Stimulated activated CD4-positive, alpha-beta T cell treated with anti-CD3 and anti-CD28 coated beads, TNF-alpha, amount 100 ng/mL, for 48 hours (primary cell): ENCODE measurements at places on chromosomes 5 and 9.

GRCh38 chr5:14064841-14065240 lies 78.3 kb upstream of the TRIO start:
- DNase-seq, result no peak

- DNase-seq, result no peak
These were observed 217.2 kb downstream of the MEF2C start for GRCh38 chr5:88665750-88666215.

DNA sequence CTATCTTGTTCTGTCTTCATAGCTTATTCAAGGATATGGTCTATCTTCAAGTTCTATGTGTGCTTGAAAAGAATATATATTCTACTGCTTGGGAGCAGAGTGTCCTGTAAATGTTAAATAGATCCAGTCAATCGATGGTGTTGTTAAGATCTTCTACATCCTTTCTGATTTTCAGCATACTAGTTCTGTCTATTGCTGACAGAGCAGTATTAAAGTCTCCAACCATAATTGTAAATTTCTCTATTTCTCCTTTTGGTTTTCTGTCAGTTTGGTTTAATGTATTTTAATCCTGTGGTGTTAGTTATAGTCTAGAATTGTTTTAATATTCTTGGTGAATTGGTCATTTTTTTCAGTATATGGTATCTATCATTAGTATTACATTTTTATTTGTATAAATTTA lies 124.0 kb upstream of the COX7C start:
- no peak for DNase-seq

DNA sequence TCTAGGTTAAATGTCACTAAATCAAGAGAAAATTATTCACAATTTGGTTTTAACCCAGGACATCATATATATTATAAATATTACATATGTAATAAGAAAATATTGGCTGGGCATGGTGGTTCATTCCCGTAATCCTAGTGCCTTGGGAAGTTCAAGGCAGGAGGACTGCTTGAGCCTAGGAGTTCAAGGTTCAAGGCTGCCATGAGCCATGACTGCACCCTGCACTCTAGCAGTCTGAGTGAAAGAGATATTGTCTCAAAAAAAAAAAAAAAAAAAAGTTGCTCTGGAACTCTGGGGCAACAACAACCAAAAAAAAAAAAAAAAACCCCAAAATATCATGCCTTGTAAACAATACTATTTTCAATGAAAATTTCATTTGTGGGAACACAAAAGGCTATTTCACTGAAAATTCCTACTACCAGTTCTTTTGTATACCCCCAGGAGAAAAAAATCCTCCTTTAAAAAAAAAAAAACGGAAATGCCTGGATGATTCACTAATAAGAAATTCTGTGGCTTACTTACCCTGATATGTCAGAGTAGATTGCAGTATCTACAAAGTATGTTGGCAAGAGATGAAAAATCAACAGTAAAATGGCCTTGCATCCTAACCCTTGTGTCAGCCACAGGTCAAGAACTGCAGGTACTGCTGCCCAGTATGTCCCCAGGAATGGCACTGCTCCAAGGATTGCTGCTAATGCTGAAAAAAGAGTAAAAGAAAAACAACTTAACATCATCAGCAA lies 22.6 kb upstream of the CTNNAL1 start:
- DNase-seq, result no peak

GRCh38 chr5:114223866-114224265 lies 138.0 kb upstream of the KCNN2 start:
- DNase-seq, result no peak

DNA sequence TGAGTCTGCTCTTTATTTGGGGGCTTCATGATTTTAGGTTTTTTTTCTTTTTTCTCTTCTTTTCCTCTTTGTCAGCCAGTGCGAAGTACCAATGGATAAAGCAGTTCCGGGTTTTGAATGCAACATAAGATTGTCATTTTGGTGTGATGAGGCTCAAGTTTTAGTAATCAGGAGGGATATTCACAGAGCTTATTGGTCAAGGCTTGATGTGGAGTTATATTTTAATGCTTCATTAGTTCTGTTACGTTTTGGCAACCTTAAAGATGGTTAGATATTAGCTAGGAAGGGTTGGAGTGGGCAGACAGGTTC lies 1.4 kb downstream of the PIK3R1 start:
- no peak for DNase-seq

DNA sequence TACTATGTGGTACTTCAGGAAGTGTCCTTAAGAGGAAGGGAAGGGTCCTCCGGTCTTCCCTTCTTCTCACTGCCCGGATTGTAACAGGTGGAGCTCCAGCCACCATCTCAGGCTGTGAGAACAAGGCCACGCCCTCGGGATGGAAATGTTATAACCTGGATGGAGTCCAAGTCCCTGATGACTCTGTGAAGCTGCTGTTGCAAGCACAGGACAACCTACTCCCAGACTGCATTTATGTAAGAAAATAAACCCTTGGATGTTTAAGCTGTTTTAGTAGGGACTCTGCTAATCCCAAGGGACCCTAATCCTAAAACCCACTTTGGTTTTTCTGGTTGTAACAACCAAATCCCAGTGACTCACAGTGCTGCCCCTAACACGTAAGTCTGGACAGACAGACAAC lies 221.6 kb downstream of the ACTL7B start:
- no peak for DNase-seq

GRCh38 chr5:108946008-108946407 lies 198.3 kb downstream of the FER start:
- no peak for DNase-seq

DNA sequence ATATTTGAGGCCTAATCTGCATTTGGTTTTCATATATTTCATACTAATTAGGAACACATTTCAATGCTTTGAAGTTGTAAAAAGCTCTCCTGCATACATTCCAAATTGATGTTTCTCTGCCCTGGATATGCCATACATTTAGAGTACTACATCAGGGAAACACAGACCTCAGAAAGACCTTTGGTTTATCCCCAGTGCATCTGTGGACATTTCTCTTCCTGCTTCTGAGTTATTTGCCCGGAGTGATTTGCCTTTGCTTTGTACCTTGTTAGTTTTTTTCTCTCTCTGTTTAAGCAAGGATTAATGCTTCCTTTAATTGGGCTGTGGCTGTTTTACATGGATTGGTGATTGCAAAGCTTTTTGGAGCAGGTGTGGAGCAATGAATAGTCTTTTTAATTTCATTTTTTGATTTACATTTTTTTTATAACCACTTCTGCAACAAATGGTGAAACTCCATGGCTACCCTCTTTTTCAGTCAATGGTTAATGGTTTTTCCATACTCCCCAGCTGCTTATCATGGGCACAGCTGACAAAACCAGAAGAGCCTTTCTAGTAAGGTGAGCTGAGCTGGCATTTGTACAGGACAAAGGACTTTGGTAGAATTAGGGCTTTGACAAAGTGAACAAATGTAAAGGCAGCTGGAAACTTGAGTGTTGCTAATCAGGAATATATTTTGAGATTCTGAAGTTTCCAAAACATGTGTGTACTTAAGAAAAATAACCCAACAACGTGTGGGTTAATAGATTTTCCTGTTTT lies 54.2 kb downstream of the ZSWIM6 start:
- no peak for DNase-seq

DNA sequence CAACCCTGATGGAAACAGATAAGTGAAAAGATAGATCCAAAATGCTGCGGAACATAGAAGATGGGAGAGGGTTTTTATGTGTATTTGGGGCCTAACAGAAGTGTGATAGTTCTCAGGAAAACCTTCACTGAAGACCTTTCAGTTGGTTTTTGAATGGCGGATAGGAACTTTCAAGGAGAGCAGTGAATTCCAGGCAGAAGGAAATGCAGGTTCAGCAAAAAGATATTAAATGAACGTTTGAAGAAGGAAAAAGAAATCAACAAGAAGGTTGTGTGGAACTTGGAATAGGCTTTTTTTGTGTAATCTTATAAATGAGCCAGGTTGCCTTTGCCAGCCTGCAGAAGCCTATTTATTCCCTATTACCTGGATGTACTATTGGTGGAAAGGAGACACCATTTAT lies 2.1 kb downstream of the PPIP5K2 start:
- no peak for DNase-seq

DNA sequence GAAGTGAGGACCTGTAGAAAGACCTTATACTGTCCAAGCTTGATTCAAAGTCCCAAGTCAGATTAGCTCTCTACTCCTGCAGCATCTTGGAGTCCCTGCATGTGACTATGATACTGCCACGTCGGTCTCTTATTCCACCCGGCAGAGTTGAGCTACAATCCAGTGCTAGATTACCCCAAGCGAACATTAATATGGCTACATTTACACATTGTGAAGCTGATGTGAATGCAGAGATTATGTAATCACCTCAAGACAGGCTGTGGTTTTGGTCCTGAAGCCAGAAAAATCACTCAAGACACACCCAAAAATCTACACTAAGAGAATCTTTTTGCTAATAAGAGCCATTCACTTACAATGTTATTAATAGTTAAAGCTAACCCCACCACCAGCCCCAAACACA lies 116.7 kb downstream of the GNA14 start:
- no peak for DNase-seq

DNA sequence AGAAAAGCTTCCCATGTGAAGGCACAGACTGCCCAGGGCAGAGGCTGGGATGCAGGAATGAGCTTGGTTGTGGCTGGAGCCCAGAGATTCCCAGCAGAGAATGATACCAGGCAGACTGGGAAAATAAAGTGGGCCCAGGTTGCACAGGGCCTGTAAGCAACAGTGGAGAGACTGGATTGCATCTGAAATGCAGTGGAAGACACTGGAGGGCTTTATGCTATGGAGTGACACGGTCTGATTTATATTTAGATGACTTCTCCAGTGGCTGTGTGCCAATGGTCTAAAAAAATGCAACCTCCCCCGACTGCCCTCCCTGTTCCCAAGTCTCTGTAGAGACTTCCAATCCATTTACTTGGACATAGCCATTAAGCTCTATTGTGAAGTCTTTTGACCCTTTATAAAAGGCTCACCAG lies 951.1 kb upstream of the DMAC1 start:
- DNase-seq, result no peak

DNA sequence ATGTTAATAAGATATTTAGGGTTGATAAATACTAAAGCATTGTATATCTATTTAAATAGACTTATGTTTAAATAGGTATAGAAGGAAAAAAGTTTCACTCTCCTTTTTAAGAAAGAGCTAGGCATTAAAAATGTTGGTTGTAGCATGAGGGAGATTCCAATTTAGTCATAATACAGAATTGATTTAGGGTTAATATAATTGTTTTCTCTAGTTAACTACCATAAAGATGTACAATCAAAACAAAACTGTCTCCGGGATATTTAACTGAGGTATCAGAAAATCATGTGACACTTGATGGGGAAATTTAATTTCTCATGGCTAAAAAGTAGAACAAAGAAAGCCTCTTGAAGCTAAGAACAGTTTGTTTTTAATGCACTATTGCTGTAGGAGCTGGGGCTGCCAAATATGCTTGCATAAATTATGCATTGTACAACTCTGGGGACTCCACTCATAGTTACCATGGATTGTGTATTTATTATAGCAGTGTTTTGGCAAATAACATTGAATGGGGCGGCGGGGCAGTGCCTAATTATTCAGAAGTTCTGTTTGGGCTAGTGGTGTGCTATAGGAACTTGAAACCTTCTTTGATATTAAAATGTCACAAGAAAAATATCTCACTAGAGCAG lies 44.2 kb downstream of the SMC2 start:
- no peak for DNase-seq

DNA sequence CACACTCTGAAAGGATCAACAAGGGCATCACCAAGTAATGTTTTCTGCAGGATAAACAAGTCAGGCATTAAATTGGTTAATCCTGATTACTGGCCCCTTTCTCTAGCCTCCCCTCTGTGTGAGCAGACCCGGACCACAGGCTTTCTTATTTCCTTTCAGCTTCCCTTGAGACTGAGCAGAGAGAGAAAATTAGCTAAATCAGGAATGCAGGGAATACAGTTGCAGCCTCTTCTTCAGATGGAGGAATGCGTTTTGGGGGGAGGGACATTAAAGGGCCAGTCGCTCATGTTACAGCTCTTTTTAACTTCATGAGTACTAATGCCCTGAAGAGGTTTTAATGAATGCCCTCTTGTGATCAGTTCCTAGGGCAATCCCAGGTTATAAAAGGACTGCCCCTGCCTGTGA lies 19.8 kb downstream of the PCDHAC2 start:
- no peak for DNase-seq

DNA sequence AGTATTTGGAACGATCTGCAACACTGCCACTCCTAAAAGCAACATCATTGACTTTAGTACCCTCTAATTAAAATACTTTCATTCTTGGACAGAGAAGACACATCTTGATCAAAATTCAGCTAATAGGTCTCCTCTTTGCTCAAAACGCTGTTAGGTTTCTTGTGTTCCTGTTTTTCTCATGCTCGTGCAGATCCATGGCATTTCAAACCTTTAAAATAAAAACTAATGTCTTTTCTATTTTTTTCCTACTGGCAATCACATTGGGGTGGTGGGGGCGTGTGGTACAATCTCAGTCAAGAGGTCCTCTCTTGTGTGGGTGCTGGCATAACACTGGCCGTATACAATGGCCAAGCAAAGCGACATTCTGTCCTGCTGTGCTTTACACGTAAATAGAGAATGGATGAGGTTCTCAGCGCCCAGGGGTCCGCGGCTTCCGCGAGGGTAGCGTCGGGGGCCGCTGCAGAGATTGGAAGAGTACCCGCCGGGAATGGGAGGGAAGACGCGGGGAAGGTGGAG lies 315 bp upstream of the GPR150 start:
- no peak for DNase-seq

DNA sequence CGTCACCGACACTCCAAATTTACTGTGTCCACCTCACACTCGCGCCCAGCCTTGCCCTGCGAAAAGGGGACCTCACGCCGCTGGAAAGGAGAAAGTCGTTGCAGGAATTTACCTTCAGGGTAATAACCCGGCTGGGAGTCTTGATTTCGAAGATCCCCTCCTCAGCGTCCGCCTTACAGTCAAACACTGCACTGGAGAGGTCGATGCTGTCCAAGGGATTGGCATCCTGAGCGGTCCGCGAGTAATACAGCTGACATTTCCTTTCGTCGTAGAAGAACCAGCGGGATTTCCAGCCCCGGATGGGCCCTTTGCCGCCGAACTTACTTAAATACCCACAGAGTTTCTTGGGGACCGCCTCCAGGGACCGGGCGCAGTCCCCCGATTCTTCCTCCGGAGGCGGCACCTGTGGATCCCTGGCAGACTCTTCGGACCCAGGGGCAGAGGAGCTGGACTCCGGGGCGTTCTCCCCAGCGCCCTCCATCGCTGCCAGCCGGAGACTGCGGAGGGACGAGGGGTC lies 330 bp downstream of the TBC1D2 start:
- peak; percentile 5 for DNase-seq

DNA sequence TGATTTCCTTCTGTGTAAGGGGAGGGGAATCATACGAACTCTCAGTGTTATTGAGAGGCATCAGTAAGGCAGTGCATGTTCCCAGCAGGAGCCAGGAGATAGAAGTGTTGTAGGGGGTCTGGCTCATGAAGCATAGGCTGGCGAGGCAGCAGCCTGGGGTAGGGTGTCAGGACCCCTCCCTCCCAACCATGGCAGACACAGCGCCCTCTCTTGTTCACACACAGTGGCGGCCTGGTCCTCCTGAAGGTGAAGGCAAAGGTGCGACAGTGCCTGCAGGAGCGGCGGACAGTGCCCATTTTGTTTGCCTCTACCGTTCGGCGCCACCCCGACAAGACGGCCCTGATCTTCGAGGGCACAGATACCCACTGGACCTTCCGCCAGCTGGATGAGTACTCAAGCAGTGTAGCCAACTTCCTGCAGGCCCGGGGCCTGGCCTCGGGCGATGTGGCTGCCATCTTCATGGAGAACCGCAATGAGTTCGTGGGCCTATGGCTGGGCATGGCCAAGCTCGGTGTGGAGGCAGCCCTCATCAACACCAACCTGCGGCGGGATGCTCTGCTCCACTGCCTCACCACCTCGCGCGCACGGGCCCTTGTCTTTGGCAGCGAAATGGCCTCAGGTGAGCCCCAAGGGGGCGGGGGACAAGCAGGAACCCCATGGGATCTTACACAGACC lies 4.7 kb downstream of the SLC27A4 start:
- DNase-seq, result no peak

GRCh38 chr9:93129286-93129685 lies 4.8 kb downstream of the NINJ1 start:
- DNase-seq, result no peak
